ENCODE measurements at places on chromosomes 3 and 15.

DNA sequence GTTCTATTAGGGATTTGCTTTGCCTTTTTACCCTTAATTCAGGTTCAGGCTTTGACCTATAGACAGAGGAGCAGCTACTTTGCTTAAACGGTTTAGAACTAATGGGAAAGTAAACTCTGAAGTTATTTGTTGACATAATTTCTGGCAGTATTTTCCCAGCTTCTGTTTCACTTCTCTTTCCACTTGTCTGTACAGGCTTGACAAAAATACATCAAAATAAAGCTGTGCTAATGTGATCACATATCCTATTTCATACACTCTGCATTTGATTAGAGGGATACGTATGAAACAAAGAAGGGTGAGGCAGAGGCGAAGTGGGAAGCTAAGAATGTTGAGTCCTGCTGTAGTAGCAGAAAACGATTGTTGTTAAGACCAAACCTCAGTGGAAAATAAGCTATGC, 389.1 kb upstream of the RARB start:
- DNase-seq: no peak

- DNase-seq: no peak
Measured at GRCh38 chr15:90225504-90226234, 8.1 kb downstream of the CIB1 start.

- no peak for DNase-seq
Measured at GRCh38 chr15:51130344-51130743, 35.6 kb upstream of the TNFAIP8L3 start.

GRCh38 chr3:156160647-156161046, 40.3 kb downstream of the KCNAB1 start:
- peak; percentile 3 for DNase-seq

DNA sequence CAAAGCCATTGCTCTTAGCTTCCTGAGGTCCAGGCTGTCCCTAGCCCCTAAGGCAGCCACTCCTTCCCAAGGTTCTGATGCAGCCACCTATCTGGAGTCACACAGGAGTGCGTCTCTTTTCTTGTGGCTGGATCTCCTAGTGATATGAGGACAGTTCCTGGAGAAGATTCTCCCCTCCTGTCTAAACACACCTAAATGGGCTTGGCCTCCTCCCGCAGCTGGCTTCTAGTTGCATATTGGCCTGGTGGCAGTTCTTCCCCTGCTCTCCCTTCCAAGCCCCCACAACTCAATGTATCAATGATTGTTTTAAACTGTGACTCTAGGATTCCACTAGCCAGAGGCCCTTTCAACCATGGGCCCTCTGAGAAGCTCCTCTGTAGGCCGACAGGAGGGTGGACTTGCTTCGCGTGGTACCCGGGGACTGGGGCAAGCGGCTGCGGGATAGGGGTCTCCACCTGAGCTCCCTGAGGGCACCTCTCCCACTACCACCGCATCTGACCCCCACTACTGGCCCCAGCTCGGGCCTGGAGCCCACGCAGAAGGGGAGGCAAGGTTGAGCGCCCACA, 1.4 kb downstream of the ITGA11 start:
- DNase-seq: no peak

DNA sequence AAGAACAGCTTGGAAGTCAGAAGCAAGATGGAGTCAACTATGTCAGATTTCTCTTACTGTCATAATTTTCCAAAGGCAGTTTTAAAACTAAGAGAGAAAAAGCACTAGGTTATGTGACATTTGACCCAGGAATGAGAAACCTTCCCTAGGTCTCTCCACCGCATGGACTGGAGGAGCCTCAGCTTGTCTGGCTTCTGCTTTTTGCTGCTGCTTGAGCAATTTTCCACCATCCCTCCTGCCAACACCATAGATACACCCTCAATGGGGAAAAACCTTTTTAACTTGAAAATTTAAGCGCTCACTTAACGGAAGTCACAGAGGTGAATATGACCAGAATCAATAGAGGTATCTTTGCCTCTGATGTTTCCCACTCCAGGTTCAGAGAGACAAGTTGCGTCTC, 17.8 kb upstream of the IREB2 start:
- no peak for DNase-seq

All from NCI-H1436 (cell line).